Naive thymus-derived CD8-positive, alpha-beta T cell (primary cell): ENCODE measurements at places on chromosomes 5 and 9. TPM values are rescaled to one million over a fixed set of nuclear protein-coding genes. Genes with fewer than 3 reads are reported as not detected.

- H3K27ac ChIP-seq = no peak overlapping the region
- DNase-seq = no peak
- H3K4me1 ChIP-seq = peaks cover 2% of the 10 kb centered on the region
- H3K27me3 ChIP-seq = no peaks in the 10 kb centered on the region
Observed at GRCh38 chr5:112800891-112801290, 60.2 kb upstream of the SRP19 start.

DNA sequence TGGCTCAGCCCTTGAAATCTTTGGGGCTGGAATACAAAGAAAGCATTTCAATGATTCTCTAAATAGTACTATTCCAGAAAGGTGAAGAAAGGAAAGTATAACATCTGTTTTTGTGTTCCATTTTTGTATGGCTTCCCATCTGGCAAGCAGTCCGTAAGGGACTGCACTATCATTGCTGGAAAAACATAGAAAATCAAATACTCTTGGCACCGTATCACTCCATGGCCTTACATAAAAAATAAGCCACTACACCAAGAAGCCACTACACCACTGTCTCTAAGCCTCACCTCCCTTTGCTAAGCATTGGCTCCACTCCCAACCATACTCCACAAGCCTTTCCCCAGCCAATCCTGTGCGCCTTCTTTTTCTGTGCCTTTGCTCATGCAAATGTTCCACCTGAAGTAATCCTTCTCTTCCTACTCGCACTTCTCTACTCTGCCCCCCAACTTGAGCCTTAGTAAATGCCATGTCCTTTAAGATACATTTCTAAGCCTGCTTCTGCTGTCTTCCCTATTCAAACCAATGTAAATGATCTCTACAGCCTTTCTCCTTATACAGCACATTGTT is 454.6 kb upstream of the TUSC1 start:
- no peaks in the 10 kb centered on the region for H3K36me3 ChIP-seq
- DNase-seq = no peak
- H3K4me3 ChIP-seq = no peak overlapping the region
- H3K4me1 ChIP-seq = no peaks in the 10 kb centered on the region
- H3K27me3 ChIP-seq = no peaks in the 10 kb centered on the region
- no peak overlapping the region for H3K27ac ChIP-seq

- no peak for DNase-seq
- no peaks in the 10 kb centered on the region for H3K27me3 ChIP-seq
- H3K4me3 ChIP-seq = peak overlapping the region; percentile 4
- H3K36me3 ChIP-seq = no peaks in the 10 kb centered on the region
- H3K27ac ChIP-seq = peak overlapping the region; percentile 73
Observed at GRCh38 chr5:68251804-68252522, 36.4 kb downstream of the PIK3R1 start.

- DNase-seq = no peak
- no peaks in the 10 kb centered on the region for H3K27me3 ChIP-seq
- H3K27ac ChIP-seq = peak overlapping the region; percentile 75
- peaks cover 36% of the 10 kb centered on the region for H3K4me1 ChIP-seq
Observed at GRCh38 chr9:34652602-34653000, 616 bp downstream of the IL11RA start.

DNA sequence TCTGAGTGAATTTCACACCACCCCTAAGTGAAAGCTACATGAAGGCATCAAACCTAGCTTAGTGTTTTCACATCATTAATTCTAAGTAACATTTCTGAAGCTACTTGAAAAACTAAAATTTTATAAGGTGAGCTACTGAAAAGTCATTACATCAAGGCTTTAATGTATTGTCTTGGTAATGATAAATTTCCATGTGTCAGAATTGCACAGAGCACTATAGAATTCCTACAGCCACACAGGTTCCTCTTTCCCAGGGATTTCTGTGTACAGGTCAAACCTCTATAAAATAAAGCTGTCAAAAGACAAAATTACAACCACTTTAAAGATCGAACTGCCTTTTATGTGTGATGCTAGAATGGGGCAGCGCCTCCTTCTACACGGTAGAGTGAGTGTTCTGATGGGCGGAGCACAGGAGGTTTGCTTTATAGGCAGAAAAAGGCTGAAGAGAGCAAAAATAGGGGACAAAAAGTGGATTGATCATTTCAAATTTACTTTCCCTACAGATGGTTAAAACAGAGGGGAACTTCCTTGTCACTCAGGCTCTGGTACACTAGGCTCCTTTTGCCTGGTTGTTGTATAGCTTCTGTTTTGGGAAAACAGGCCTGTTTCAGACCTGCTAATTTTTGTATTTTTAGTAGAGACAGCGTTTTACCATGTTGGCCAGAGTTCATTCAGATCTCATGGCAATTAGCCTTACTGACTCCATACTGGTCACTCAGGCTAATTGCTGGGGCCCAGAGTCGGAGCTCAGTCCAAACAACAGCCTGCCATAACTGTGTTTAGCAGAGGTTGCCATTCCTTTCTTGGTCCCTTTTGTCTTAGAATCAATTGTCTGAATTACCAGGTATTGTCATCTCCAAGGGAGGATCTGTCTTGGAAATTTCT is 102.5 kb upstream of the BASP1 start:
- H3K27me3 ChIP-seq = peaks cover 14% of the 10 kb centered on the region
- H3K4me3 ChIP-seq = no peak overlapping the region
- no peaks in the 10 kb centered on the region for H3K36me3 ChIP-seq
- H3K4me1 ChIP-seq = no peaks in the 10 kb centered on the region
- no peak overlapping the region for H3K27ac ChIP-seq
- no peak for DNase-seq

- peaks cover 16% of the 10 kb centered on the region for H3K4me1 ChIP-seq
- H3K27ac ChIP-seq = no peak overlapping the region
- no peak for DNase-seq
- H3K36me3 ChIP-seq = no peaks in the 10 kb centered on the region
- H3K4me3 ChIP-seq = no peak overlapping the region
Observed at GRCh38 chr9:93236541-93237206, 52.7 kb downstream of the WNK2 start.

GRCh38 chr9:112839331-112839730 is 51.3 kb downstream of the SLC46A2 start:
- DNase-seq = no peak
- no peaks in the 10 kb centered on the region for H3K27me3 ChIP-seq

DNA sequence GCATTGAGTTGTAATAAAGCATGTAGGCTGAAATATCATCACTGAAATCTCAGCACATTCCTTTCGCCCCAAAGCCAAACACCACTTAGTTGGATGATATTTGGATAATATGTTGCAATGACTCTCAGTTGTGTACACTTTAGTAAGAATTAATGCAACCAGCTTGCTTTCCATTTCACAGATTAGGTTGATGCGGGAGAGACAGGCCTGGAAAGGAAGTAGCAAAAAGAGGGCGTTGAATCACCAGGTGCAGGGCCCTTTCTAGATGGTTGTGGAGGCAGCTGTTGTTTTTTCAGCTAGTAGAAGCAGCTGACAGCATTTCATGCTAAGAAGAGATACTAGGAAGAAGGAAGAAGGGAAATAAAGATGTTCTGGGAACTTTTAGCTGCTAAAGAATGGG is 30.9 kb downstream of the DMRT3 start:
- peaks cover 6% of the 10 kb centered on the region for H3K4me1 ChIP-seq
- peaks cover 24% of the 10 kb centered on the region for H3K27me3 ChIP-seq
- H3K4me3 ChIP-seq = no peak overlapping the region
- DNase-seq = no peak
- no peaks in the 10 kb centered on the region for H3K36me3 ChIP-seq
- no peak overlapping the region for H3K27ac ChIP-seq

GRCh38 chr5:154795235-154795596 is 40.0 kb downstream of the LARP1 start:
- H3K4me1 ChIP-seq = peaks cover 15% of the 10 kb centered on the region
- no peaks in the 10 kb centered on the region for H3K27me3 ChIP-seq
- no peak overlapping the region for H3K27ac ChIP-seq
- H3K36me3 ChIP-seq = peaks cover 91% of the 10 kb centered on the region
- no peak for DNase-seq

DNA sequence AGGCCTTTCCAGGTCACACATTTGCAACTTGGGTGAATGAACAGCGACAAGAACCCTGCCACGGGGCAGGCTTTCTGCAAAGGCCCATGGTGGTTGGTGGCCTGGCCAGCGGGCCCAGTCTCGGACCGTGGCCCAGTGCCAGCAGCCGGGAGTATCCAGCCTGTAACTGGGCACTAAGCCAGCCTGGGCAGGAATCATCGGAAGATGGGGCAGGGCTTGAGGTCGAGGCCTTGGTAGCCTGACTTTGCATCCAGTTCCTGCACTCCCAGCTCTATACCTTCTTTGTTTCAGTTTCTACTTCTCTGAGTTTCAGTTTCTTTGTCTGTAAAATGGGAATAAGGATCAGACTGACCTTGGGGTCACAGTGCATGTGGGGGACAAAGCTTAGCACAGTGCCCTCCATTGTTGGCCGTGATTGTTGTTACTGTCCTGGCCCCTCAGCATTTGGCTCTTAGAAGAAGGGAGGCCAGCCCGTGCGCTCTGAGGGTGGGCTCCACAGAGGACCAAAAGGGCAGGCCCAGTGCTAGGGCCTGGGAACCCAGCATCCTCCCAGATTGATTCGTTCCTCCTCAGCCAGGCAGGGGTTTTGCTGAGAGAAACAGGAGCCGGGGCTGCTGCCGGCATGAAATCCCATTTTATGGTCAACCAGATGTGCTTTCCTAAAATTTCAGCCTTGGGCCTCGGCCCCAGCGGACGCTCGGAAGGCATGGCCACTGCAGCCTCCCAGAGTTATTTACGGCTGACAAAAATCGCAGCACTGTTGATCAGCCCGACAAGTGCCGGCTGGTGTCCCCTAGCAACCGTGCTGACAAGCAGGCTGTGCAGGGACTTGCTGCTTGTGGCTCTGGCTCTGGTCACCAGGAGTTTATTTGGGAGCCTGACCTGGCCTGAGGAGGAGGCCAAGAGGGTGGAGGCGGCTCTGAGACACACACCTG is 43.6 kb downstream of the JADE2 start:
- DNase-seq = no peak
- H3K27ac ChIP-seq = peak overlapping the region; percentile 89
- H3K4me1 ChIP-seq = peaks cover 30% of the 10 kb centered on the region

- DNase-seq = no peak
- H3K36me3 ChIP-seq = no peaks in the 10 kb centered on the region
- H3K4me3 ChIP-seq = no peak overlapping the region
- H3K27me3 ChIP-seq = no peaks in the 10 kb centered on the region
Observed at GRCh38 chr5:65903581-65903980, 22.8 kb upstream of the ERBIN start.

- no peak overlapping the region for H3K4me3 ChIP-seq
- H3K27me3 ChIP-seq = no peaks in the 10 kb centered on the region
- no peaks in the 10 kb centered on the region for H3K36me3 ChIP-seq
- no peak overlapping the region for H3K27ac ChIP-seq
Observed at GRCh38 chr5:129653057-129653375, 94.9 kb upstream of the MINAR2 start.

DNA sequence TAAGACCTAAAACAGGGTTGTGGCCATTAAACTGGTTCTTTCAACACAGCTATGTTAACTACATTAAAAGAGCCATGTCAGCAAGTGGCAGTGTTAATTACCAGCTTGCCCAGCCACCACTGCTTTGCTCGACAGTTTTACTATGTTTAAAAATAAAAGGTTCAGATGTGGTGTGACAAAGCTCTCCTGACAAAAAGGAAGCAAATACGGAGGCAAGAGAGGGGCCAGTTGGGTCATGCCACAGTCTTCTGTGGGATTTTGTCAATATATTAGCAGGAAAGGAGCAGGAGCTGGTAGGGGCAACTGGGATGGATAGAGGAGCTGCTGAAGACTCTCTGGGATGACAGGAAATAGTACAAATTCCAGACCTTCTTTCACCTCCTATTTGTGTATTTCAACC is 113.5 kb upstream of the PCA3 start:
- peak overlapping the region; percentile 79 for H3K4me3 ChIP-seq
- H3K36me3 ChIP-seq = no peaks in the 10 kb centered on the region

- no peaks in the 10 kb centered on the region for H3K36me3 ChIP-seq
- peaks cover 5% of the 10 kb centered on the region for H3K27me3 ChIP-seq
Observed at GRCh38 chr9:14790628-14791027, 68.1 kb upstream of the CER1 start.

GRCh38 chr9:87245271-87245670 is 252.4 kb upstream of the DAPK1 start:
- H3K27me3 ChIP-seq = peaks cover 14% of the 10 kb centered on the region
- no peak overlapping the region for H3K4me3 ChIP-seq
- no peak for DNase-seq
- H3K27ac ChIP-seq = no peak overlapping the region
- no peaks in the 10 kb centered on the region for H3K36me3 ChIP-seq

DNA sequence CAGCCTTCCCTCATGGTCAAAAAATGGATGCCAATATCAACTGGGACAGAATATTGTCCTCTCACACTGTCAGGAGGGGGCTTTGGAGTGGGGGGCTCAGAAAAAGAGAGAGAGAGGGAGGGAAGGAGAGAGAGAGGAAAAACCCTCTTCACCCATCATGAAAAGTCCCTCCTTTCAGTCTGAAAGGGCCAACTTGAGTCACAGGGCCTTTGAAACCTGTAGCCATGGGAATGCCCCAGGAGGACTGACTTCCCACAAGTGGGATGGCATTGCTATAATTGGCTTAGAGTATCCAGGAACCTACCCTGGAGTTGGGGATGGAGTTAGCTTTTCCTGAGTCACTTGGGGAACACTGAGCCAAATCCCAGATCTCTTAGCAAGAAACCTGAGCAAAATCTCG is 41.2 kb downstream of the DNAJC21 start:
- H3K27ac ChIP-seq = no peak overlapping the region
- no peak for DNase-seq
- no peak overlapping the region for H3K4me3 ChIP-seq
- H3K36me3 ChIP-seq = peaks cover 11% of the 10 kb centered on the region
- H3K27me3 ChIP-seq = no peaks in the 10 kb centered on the region
- H3K4me1 ChIP-seq = no peaks in the 10 kb centered on the region

DNA sequence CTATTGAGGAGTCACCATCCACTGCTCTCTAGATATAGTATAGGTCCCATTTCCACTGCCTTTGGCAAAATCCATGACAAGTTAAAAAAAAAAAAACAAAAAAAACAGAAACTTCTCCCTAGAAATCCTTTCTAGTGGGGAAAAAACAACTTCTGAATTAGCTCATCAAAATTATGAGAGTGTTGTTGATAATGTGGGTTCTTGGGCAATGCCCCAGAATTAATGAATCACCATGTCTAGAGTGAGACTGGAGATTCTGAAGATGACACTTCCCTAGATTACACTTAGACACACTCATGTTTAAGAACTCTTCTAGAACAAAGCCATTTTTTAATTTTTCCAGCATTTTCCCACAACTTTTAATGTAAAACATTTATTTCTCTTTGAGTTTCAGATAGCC is 728.0 kb upstream of the C9orf72 start:
- H3K27me3 ChIP-seq = no peaks in the 10 kb centered on the region
- H3K4me3 ChIP-seq = no peak overlapping the region
- H3K36me3 ChIP-seq = no peaks in the 10 kb centered on the region
- DNase-seq = no peak
- no peak overlapping the region for H3K27ac ChIP-seq

- no peaks in the 10 kb centered on the region for H3K27me3 ChIP-seq
- H3K4me1 ChIP-seq = peaks cover 86% of the 10 kb centered on the region
- no peaks in the 10 kb centered on the region for H3K36me3 ChIP-seq
- peak overlapping the region; percentile 40 for H3K4me3 ChIP-seq
- no peak for DNase-seq
- peak overlapping the region; percentile 86 for H3K27ac ChIP-seq
Observed at GRCh38 chr5:35835796-35836742, 20.6 kb upstream of the IL7R start.

Gene CEP120
- 22.7 TPM for polyA plus RNA-seq

Gene KLF9
- polyA plus RNA-seq = 4.0 TPM

Gene GCNT4
- 2.6 TPM for polyA plus RNA-seq

Gene ODF2
- 20.6 TPM for polyA plus RNA-seq

Gene GHR
- not detected for polyA plus RNA-seq

Gene SPINK13
- not detected for polyA plus RNA-seq

Gene CEP72
- 6.4 TPM for polyA plus RNA-seq

Gene LCN9
- not detected for polyA plus RNA-seq

Gene PCDHGB1
- not detected for polyA plus RNA-seq

Gene CTSV
- polyA plus RNA-seq = not detected
